ENCODE measurements at places on chromosomes 5 and 9.

DNA sequence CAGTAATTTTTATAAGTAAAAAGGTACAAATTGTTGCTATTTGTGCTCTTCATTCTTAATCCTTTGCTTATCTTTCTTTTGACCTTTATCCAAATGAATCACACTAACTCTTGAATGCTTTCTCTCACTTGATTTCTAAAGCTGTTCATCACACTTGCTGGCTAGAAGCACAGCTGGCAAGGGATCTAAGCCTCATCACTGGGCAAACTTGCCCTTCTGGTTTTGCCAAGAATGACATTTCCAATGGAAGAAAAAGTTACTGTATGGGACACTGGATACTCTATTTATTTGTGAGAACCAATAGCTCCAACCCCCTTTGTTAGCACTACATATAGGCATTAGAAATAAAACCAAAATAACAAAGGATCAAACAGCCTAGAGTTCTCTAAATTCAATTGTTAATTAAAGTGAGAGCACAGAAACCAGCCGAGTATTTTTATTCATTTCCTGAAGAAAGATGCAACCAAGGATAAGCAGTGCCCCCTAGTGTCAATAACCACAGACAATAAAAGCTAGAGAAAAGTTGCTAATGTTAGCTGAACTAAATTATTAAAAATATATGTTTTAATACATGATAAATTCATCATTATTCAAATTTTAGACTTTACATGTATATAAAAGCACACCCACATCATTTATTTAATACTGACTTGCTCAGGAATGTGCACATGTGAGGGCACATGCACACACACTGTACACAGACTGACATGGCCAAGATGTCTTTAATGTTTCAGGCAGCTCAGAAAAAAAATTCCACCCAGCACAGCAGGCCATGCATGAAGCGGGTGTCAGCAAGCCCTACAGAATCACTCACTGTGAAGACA is 59.8 kb upstream of the POU5F2 start:
- H3K4me1 ChIP-seq = no peaks in the 10 kb centered on the region
- no peaks in the 10 kb centered on the region for H3K36me3 ChIP-seq
- H3K27ac ChIP-seq = no peak overlapping the region
- no peak for DNase-seq
- no peaks in the 10 kb centered on the region for H3K27me3 ChIP-seq

DNA sequence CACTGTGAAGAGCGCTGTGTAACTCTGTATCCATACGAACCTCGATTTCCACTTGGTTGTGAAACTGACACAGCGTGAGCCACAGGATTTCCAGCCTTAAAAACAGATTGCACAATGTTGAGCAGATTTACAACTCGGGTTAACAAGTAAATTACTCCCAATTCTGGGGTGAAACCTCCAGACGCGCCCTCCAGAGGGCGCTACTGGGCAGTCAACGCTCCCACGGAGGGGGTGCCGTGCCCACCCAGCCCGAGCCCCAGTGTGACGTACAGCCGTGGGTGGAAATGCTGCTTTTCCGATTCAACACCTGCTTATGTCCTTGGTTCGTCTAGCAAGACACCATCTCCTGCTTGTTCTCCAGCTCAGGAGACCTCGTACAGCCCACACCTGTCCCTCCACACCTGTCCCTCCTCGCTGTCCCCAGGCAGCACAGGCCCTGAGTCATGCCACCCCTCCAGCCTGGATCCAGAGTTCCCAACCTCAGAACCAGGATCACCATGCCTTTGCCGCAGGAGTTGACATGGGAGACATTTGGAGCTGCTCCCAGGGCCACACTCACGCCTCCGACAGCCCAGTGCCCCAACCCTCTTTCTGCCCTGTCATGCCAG is 34.4 kb upstream of the SLC6A3 start:
- H3K4me3 ChIP-seq = no peak overlapping the region
- H3K4me1 ChIP-seq = peaks cover 6% of the 10 kb centered on the region
- peak overlapping the region; percentile 54 for H3K27ac ChIP-seq
- H3K27me3 ChIP-seq = no peaks in the 10 kb centered on the region

GRCh38 chr5:4089087-4089486 is 493.5 kb downstream of the IRX1 start:
- H3K27ac ChIP-seq = no peak overlapping the region
- H3K36me3 ChIP-seq = no peaks in the 10 kb centered on the region
- no peaks in the 10 kb centered on the region for H3K4me1 ChIP-seq
- no peak for DNase-seq

DNA sequence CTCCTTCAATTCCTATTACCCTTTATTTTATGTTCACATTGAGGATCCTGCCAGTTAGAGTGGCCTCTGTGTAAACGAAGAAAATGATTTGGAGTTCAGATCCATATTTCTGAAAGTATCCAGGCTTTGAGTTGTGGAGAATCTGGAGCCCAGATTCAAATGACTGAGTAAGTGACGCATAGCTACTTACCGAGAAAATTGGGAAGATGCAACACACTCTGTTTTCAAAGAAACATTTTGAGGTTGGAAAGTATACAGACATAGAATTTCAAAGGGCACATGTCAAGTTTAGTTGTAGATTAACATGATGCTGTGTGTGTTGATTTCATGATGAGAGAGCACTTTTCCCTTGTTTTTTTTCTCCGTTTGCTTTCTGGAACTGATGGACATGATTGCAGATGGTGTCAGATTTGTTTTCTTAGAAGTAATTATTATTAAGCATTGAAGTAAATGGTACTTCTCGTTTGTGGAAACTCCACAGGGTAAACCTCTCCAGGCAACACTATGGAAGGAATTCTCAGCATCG is 148.1 kb downstream of the KDM4C start:
- no peak overlapping the region for H3K27ac ChIP-seq
- no peaks in the 10 kb centered on the region for H3K36me3 ChIP-seq
- no peak overlapping the region for H3K4me3 ChIP-seq
- no peaks in the 10 kb centered on the region for H3K27me3 ChIP-seq
- no peaks in the 10 kb centered on the region for H3K4me1 ChIP-seq

GRCh38 chr9:68678430-68678829 is 26.6 kb upstream of the PIP5K1B start:
- no peaks in the 10 kb centered on the region for H3K36me3 ChIP-seq
- DNase-seq = no peak
- no peak overlapping the region for H3K4me3 ChIP-seq
- no peaks in the 10 kb centered on the region for H3K4me1 ChIP-seq

DNA sequence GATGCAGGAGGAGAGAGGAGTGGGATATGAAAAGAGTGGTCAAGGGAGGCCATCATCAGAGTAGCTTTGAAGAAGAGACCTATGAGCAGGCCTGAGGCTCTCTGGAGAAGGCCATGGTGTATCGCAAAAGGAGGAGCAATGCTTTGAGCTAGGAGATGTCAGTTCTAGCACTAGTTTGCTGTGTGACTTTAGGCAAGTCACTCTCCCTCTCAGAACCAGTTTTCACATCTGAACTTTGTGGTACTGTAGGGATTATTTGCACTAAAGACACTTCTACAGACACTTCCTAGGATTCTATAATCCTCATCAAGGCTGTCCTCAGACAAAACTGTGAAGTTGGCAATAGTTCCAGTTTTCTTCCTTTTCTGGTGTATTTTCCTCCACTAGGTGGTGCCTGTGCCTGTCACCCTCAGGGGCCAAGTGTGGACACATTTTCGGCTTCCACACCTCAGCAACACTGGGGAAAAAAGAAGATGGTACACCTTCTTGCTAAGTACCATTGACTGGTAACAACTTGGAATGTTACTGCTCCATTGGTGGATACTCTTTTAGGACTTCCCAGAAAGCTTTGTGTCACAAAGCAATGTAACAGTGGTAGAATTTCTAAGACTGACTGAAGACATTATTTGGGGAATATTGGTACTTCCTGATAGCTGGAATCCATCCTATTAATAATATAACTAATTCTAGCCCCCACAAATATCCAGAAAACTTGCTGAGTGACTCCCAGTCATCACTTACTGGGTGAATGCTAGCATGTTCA is 9.9 kb downstream of the PAPPA start:
- no peak overlapping the region for H3K27ac ChIP-seq
- no peaks in the 10 kb centered on the region for H3K36me3 ChIP-seq
- DNase-seq = no peak
- no peak overlapping the region for H3K4me3 ChIP-seq
- no peaks in the 10 kb centered on the region for H3K27me3 ChIP-seq
- peaks cover 8% of the 10 kb centered on the region for H3K4me1 ChIP-seq

GRCh38 chr5:64341340-64341739 is 164.5 kb upstream of the RGS7BP start:
- H3K27me3 ChIP-seq = no peaks in the 10 kb centered on the region
- H3K36me3 ChIP-seq = no peaks in the 10 kb centered on the region
- H3K27ac ChIP-seq = no peak overlapping the region
- no peak for DNase-seq

GRCh38 chr9:126132746-126133145 is 193.9 kb upstream of the MVB12B start:
- no peaks in the 10 kb centered on the region for H3K27me3 ChIP-seq
- no peak for DNase-seq
- H3K36me3 ChIP-seq = no peaks in the 10 kb centered on the region

- H3K27me3 ChIP-seq = no peaks in the 10 kb centered on the region
- H3K27ac ChIP-seq = no peak overlapping the region
- H3K36me3 ChIP-seq = no peaks in the 10 kb centered on the region
Measured at GRCh38 chr5:163790497-163790896, 285.1 kb downstream of the MAT2B start.
